ENCODE measurements at places on chromosomes 3 and 15.

DNA sequence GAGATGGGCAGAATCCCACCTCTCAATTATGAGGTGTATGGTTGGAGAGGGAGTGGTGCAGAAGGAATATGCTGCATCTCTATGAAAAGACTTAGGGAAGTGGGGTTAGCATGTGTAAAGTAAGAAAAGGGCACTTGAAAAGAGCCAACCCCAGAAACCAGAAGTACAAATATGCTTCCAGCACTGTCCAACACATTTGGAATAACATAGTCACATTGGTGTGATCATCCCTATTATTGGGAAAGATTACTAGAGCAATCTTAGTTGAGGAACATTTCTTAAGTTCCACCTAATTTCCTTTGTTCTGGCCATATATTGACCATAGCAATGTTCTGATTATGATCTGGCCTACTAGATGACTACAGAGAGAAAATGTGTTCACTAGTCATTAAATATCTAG is 34.3 kb downstream of the HMG20A start:
- no peak for DNase-seq

DNA sequence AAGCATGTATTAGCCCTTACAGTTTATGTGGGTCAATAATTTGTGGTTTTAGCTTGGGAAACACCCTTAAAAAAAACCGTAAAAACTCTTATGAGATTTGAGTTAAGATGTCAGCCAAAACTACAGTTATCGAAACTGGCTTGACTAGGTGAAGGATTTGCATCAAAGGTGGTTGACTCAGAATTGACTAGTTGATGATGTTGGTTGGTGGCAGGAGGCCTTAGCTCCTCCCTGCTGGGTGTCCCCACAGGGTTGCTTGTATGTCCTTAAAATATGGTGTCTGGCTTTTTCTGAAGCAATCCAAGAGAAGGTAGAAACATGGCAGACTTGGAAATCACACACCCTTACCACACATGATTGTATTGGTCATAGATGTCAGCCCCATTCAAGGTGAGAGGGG is 305.1 kb downstream of the ROBO2 start:
- no peak for DNase-seq

- no peak for DNase-seq
These were observed 34.0 kb upstream of the TNFAIP8L3 start for GRCh38 chr15:51128701-51129100.

DNA sequence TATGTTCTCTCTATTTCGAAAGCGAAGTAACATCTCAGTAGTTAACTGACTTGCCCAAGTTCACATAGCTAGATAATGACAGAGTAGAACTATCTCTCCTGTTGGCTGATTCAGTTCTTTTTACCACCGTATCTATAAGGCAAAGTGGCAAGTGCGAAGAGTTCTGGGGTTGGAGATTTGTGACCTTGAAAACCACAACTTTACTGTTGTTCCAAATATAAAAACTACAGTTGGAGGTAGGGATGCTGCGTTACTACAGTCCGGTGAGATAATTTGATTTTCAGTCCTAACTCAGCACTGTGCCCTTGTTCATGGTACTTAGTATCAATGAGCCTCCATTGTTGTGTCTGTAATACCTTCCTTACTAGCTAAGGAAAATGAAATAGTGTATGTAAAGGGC is 71.2 kb upstream of the GOLGA8B start:
- no peak for DNase-seq

GRCh38 chr15:58908550-58909309 is 24.7 kb downstream of the SLTM start:
- DNase-seq, result no peak

DNA sequence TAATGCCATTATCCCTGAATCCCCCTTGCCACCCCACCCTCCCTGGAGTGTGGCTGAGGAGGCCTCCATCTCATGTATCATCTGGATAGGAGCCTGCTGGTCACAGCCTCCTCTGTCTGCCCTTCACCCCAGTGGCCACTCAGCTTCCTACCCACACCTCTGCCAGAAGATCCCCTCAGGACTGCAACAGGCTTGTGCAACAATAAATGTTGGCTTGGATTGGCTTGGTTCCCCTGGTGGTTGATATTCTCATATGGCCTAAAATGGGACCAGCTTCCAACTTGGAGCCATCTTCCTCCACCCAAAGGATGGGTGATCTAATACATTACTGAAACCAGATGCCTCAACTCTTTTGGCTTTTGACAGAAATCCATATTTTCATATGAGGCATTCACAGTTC is 34.9 kb downstream of the VIPR1 start:
- no peak for DNase-seq

Measured in NCI-H2107 (cell line).